ENCODE measurements at places on chromosomes 3 and 15.

GRCh38 chr15:48072941-48073340, 47.8 kb upstream of the SLC24A5 start:
- DNase-seq, result no peak

DNA sequence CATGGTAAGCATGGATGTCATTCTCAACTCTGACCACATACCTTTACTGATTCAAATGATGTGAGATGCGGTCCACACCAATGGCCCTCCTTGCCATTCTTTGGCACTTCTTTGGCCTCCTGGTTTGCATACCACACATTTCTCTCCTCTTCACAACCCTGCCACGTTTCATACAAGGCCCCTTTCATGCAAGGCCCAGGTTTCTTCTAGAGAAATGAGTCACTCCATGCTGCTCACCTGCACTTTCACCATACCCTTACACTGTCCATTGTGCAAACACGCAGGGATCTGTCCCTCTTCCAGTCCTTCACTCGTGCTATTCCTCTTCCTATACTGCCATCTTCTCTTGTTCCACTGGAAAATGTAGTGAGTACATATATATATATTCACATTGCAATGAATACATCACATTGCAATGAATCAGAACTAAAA, 24.4 kb upstream of the SLC24A5 start:
- no peak for DNase-seq

- no peak for DNase-seq
These were observed 232.3 kb downstream of the TLE3 start for GRCh38 chr15:69865369-69865768.

- no peak for DNase-seq
These were observed 68.1 kb upstream of the SH3GL3 start for GRCh38 chr15:83378921-83379578.

GRCh38 chr3:2246873-2247648, 148.4 kb downstream of the CNTN4 start:
- DNase-seq, result no peak

GRCh38 chr3:23740517-23740965, 65.2 kb upstream of the UBE2E1 start:
- DNase-seq, result no peak

DNA sequence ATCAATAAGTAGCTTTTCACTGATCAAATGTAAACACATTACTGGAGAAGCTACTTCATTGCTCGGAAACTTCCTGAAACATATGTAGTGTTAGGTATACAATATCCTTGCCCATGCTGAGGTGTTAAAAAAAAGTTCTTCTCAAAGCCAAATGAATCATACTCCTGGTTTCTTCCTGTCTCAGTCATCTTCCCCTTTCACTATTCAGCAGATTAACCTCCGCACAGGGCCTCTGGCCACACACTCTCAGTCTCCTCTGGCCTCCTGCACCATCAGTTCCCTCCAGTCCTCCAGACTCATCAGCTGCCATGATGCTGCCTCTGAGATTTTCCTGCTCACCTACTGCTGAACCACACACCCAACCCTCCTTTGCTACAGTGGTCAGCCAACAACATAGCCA, 70.5 kb upstream of the BOC start:
- no peak for DNase-seq

GRCh38 chr3:67635257-67635656, 19.2 kb downstream of the SUCLG2 start:
- DNase-seq, result no peak

DNA sequence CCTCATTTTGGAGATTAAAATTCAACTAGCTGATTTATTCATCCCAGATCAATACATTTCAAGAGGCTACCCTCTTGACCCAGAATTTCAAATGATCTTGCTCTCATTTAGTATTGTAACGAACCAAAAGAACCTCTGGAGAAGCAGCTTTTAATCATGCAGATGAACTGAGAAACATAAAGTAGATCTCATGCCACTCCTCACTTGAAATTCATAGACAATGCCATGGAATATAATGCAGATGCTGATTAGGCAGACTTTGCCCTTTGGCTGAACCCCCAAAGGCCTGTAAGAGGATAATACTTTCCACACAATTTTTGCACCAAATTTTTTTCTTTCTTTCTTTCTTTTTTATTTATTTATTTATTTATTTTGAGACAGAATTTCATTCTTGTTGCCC, 358.3 kb downstream of the NEK10 start:
- no peak for DNase-seq

- DNase-seq, result no peak
These were observed 1.4 kb downstream of the CD200R1 start for GRCh38 chr3:112973325-112974177.

- DNase-seq, result no peak
These were observed 10.8 kb downstream of the ZNF774 start for GRCh38 chr15:90362936-90363212.

DNA sequence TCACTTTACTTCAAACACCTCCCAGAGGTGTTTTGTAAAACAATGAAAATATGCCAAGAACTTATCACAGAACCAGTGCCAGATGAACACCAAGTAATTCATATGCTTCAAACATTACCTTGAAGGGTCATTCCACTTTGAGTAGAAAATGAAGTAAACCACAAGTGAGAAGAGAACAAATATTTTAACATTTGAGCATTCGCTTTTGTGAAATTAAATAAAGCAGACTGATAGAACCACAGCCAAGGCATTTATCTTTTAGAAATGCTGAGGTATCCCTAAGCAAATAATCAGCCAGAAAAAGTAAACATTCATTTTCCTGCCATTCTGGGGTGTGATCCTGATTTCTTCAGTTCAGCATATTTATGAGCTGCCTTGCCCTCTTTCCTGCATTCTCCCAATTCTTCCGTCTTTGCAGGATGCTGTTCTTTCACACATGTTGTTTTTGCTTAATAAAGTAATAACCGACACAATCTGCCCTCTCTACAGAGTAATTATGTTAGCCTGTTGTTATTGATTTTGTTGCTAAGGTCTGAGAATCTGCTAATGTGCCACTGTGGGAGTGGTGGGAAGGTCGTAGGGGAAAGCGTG, 235.6 kb upstream of the TGFBR2 start:
- DNase-seq, result no peak

DNA sequence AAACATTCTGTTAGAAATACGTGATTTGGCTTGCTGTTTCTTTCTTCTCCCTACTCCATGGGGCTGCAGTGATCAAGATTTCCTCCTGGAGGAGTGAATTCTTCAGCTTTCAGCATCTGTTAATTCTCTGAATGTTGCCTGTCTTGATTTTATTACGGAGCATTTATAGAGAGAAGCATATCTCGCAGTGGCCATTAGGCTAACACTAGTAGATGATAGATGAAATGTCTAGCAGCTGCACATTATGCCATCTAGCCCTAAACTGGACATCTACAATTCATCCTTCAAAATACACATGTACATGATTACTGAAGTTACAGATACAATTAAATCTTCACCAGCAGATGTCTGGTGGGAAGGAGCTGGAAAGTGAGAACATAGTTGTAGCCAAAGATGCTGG, 769.8 kb upstream of the NECTIN3 start:
- DNase-seq, result no peak

- no peak for DNase-seq
These were observed 44.3 kb upstream of the UBE2E1 start for GRCh38 chr3:23761440-23761896.

DNA sequence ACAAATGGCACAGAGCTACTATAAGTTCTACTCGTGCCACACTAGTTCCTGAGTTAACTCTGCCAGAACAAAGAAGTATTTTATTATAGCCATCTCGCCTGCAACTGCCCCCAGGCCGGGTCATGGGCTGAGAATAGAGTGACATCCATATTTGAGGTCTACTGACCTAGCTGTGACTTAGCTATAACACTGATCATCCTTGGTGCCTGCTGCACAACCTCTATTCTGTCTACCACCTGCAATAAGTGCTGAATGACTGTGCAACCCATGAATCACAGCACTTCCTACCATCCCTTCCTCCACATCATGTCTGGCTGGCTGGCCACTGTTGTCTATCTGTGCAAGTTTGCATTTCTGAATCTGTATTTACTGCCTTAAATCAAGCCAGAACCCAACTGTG, 506.5 kb upstream of the TBL1XR1 start:
- DNase-seq, result no peak

- DNase-seq, result no peak
These were observed 9.6 kb downstream of the KBTBD13 start for GRCh38 chr15:65085990-65086679.

- DNase-seq, result no peak
These were observed 176.0 kb downstream of the KCNMB2 start for GRCh38 chr3:178712247-178712646.

GRCh38 chr3:4720316-4721075, 227.3 kb downstream of the ITPR1 start:
- no peak for DNase-seq

DNA sequence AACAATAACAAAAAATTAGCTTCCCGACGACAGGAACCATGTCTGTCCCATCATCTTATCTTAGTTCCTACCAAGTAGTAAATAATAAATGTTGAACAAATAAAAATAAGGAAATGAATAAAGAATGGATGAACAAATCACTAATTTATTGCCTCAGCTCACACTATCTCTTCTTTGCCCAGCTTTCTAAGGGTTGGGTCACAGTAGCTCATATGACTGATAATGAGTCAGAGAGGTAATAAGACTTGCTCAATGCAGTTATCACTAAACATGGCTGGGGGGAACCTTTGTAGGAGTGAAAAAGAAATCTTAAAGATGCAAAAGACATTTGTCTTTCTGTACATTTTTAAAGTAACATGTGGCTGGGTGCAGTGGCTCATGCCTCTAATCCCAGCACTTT, 182.2 kb downstream of the WDR76 start:
- no peak for DNase-seq

DNA sequence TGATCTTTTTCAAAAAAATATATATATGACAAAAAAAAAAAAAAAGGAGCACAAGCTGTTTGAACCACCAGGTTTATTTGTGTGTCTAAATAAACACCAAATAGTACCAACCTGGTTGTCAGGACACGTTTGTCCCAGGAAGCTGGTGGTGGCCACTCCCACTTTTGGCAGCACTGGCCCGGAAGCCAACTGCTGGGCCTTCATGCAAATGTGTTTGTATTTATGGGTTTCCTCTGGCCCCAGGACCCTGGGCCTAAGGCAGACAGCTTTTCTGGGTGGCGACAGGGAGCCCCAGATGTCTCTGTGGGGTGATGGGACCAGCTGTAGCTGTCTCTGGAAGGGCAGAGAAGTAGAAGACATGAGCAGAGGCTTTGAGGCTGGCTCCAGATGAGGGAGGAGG, 31.6 kb downstream of the PRKCD start:
- no peak for DNase-seq

DNA sequence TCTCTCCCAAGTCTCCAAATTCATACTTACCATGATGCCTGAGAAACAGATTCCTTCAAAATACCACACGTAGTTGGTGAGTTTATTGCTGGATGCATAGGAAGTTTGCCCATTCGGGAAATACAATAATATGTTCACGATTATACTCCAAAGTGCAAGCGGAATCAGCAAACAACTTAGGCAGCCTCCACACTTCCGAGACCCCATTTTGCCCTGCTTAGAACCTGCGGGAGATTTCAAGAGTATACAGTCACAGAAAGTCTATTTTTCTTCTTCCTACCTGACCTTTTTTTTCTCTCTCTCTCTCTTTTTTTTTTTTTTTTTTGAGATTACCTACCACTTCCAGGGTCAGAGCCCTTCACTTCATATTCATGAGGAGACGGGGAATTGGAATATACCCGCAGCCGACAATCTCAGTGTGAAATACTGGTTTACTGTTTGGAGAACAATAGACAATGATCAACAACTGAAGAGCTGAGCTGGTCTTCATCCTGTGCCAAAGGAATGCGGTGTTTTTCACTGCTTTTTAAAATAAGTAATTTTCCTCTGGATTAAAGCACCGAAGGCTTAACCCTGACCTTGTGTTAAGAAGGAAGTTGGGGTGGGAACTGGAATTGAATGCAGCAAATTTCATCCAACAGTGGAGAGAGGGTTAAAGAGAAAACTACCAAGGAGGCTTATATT, at the start of gene TM4SF18:
Gene TM4SF18, minus strand, starts transcription at position 461 of the 684 bp plus-strand sequence. Its CDS starts 254 bp downstream, at position 207.
- DNase-seq, result no peak

GRCh38 chr15:70083418-70083817, 14.3 kb downstream of the TLE3 start:
- DNase-seq, result no peak
